ENCODE measurements at places on chromosomes 7 and 10.
A peak's percentile ranks its signal among the peaks of the same experiment; 100 is the strongest.

DNA sequence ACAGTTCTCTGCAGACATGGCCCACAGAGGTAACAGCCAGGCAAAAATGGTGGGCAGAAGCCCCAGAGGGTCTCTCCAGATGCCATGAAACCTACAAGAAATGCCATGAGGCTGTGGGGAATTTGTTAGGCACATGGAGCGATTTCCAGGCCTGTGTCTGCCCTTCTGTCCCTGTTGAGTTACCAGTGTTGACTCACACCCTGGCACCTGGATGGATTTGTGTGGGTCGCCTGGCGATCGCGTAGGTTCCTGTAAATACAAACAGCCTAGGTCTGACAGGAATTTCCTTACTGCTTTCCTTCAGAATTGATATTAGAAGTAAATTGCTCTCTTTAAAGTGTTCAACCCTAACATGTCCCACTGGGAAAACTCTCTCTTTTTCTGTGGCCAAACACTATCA lies 164.9 kb upstream of the EEPD1 start:
- H3K36me3 ChIP-seq = no peaks in the 10 kb centered on the region
- no peaks in the 10 kb centered on the region for H3K27me3 ChIP-seq
- DNase-seq = no peak
- no peak overlapping the region for H3K27ac ChIP-seq
- H3K4me1 ChIP-seq = peaks cover 6% of the 10 kb centered on the region

DNA sequence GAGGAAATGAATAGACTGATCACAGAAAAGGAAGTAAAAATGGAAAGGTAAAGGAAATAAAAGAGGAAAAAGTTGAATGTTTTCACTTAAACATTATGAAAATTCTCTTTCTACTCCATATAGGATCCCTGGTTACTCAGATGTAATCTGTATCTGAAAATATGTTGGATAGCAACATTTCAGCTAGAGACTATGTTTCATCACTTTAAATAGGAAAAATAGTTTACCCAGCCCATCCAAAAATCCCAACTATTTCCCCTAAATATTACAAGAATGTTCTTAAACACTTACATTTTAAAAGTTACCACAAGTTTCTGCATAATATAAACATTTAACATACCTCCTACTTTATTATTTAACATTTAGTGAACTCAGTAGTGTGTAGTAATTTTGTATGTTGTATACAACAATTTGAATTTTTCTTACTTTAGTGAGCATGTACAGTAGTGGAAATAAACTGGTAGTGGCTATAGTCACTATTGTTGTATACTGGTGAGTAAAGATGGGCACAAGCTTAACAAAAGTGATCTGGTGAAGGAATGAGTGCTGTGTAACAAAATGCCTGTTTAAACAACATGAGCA lies 27.1 kb downstream of the SLF2 start:
- H3K27me3 ChIP-seq = no peaks in the 10 kb centered on the region
- no peak overlapping the region for H3K4me3 ChIP-seq
- H3K36me3 ChIP-seq = peaks cover 95% of the 10 kb centered on the region
- DNase-seq = no peak
- H3K27ac ChIP-seq = no peak overlapping the region

DNA sequence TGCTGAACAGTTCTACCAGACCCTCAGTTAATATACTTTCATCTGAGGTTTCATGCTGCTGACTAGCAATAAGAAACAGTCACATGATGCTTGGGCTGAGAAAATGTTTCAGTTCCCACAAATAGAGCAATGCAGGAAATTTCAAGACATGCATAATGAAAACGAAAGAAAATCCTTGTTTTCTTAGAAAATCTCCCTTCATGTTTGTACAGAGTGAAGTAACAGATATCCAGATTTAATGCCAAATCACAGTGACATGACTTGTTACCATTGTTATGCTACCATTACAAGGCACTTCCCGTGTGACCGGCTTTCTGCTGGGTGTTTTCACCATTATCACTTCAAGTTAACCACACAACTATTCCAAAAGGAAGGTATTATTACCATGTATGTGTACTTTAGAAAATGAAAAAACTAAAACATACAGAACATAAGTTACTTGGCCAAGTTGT lies 121.7 kb downstream of the DOCK4 start:
- no peaks in the 10 kb centered on the region for H3K36me3 ChIP-seq
- DNase-seq = no peak
- H3K27me3 ChIP-seq = no peaks in the 10 kb centered on the region
- H3K4me3 ChIP-seq = no peak overlapping the region
- H3K27ac ChIP-seq = peak overlapping the region; percentile 35

DNA sequence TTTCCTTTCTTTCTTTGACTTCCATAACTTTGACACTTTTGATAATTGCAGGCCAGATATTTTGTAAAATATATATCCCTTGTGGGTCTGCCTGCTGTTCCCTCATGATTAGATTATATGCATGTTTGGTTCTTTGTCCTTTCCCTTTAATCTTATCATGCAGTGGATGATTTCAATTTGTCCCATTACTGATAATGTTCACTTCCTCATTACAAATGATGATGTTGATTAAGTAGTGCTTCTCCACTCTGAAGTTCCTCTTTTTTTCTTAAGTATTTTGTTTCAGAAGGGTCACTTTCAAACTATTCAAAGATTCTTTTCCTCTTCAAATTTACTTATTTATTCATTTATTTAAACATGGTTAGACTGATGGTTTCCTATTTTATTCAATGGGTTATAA lies 898.1 kb downstream of the XPNPEP1 start:
- no peaks in the 10 kb centered on the region for H3K4me1 ChIP-seq
- no peak overlapping the region for H3K27ac ChIP-seq
- no peak for DNase-seq
- H3K27me3 ChIP-seq = no peaks in the 10 kb centered on the region

DNA sequence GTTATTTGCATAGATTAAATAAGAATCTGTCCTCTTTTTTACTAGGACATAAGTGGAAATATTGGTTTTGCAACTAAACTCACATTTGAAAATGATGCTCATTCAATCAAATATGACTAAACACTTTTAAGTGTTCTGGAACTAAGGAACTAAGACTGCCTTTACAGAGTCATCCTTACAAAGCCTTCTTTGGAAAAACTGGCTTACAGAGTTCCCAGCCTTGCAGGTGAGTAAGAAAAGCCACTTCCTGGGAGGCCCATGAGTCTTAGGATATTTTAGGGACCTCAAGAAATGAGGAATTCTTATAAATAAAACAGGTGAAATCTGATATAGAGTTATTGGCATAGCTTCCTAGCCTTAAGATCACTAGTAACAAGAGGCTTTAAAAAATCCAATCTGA lies 135.5 kb downstream of the ALOX5 start:
- no peaks in the 10 kb centered on the region for H3K27me3 ChIP-seq
- H3K4me3 ChIP-seq = no peak overlapping the region
- H3K36me3 ChIP-seq = no peaks in the 10 kb centered on the region
- no peak overlapping the region for H3K27ac ChIP-seq

DNA sequence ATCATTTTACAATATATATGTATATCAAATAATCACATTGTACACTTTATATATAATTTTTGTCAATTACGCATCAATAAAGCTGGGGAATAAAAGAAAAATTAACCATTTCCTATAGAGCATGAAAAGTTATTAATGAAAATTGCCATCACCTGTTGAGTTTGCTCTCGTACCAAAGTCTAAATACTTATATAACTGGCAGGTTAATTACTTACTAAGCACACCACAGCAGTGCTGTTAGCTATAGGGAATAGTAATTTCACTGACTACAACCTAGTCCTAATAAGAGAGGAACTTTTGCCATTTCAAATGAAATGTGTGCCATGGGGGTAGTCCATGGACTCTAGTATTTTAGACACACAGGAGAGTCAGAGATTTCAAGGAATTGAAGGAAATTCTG lies 176.9 kb upstream of the COL1A2 start:
- no peaks in the 10 kb centered on the region for H3K27me3 ChIP-seq
- H3K4me3 ChIP-seq = no peak overlapping the region
- H3K4me1 ChIP-seq = no peaks in the 10 kb centered on the region
- no peaks in the 10 kb centered on the region for H3K36me3 ChIP-seq
- no peak overlapping the region for H3K27ac ChIP-seq
- no peak for DNase-seq

- no peak overlapping the region for H3K4me3 ChIP-seq
- H3K27me3 ChIP-seq = no peaks in the 10 kb centered on the region
- no peaks in the 10 kb centered on the region for H3K36me3 ChIP-seq
- DNase-seq = no peak
Observed at GRCh38 chr10:101388676-101389276, 34.8 kb downstream of the BTRC start.

DNA sequence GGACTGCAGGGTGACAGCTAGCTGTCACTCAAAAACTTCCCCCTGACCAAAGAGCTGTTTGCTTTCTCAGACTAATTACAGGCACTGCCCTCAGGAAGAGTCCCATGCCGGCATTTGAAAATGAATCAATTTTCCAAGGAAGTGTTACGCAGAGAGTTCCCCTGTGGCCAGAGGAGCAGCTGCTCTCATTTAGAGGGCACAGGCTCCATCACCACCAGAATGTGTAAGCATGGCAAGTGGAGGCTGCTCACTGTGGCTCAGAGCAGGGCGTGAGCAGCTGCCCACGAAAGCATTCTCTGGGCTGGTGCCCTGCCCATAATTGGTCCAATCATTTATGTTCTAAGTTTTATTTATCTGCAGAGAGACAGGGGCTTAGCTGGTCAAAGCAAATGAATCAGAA lies 202.2 kb downstream of the RAMP3 start:
- peaks cover 3% of the 10 kb centered on the region for H3K27me3 ChIP-seq
- H3K27ac ChIP-seq = no peak overlapping the region
- no peaks in the 10 kb centered on the region for H3K36me3 ChIP-seq
- no peaks in the 10 kb centered on the region for H3K4me1 ChIP-seq
- H3K4me3 ChIP-seq = no peak overlapping the region

Measured in suprapubic skin (tissue), 4 donors.